ENCODE measurements at places on chromosomes 4 and X.
A peak's percentile ranks its signal among the peaks of the same experiment; 100 is the strongest.

- peak; percentile 65 for DNase-seq
Measured at GRCh38 chrX:140439476-140439875, 65.4 kb downstream of the SOX3 start.

GRCh38 chr4:2893772-2894171 is 50.1 kb downstream of the ADD1 start:
- DNase-seq: no peak

GRCh38 chr4:114547340-114548134 is 51.1 kb upstream of the UGT8 start:
- no peak for DNase-seq

DNA sequence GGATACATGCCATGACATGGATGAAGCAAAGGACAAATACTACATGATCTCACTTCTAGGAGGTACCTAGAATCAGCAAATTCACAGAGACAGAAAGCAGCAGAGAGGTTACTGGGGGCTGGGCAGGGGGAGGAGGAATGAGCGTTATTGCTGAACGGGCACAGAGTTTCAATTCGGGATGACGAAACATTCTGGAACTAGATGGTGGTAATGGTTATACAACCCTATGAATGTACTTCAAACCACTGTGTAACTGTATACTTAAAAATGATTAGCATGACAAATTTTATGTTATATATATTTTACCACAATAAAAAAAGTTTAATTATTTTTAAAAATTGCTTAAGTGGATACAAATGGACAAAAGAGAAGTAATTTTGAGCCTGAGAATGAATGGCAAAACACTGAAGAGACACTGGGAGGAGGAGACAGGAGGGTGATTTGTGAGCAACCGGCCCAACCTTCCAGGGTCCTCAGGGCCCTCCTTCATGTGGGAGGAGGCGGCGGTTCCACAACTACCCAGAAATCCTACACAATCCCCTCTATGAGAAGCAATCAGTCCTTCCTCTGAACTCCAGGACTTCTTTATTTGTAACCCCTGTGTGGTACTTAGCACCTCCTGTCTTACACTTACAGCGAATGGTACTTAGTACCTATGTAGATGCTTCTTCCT is 14.1 kb downstream of the ACSL1 start:
- no peak for DNase-seq

- no peak for DNase-seq
Measured at GRCh38 chr4:110124711-110125110, 73.7 kb downstream of the ELOVL6 start.

DNA sequence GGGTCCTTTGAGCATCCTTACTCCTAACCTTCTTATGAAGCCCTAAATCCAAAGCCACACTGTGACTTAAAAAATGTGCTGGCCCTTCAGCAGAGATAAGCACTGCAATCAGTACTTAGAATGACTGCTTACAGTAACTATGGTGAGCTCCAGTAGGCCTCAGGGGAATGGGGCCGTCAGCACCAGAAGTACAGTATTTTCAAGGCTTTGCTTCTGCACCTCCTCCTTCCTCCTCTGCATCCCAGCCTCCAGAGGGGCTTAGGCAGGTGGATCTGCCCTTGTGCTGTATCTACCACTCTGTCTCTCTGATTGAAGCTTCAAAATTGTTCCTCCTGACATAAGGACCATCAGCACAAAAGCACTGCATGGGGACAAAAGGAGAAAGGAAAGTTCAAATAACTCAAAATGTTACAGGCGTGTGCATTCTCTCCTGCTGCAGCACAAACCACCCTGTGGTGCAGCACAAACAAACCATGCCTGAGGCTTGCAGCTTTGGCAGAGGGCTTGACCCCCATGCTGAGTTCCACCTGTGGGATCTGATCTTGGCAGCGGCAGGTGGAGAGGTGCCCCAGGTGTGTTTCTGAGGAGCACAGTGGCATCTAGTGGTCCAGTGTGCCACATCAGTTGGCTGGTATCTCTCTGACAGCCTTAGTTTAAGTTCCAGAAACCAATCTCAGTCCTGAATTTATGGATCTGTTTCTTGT is 164.7 kb downstream of the SOWAHB start:
- peak; percentile 67 for DNase-seq

DNA sequence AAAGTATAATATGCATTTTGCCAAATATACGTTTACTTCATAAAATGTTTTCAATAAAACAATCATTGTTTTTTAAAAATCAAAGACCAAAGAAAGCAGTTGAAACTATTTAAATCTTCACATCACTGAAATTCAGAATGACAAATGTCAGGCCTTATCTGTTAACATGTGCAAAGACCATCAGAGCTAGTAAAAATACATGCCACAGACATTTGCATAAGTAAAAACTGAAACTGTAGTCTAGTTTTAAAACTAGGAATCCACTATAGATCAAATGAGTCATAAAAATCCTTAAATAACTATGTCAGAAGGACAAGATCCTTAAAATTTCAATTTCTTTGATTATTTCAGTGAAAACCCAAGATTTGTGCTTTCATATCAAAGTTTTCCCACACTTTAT is 24.8 kb downstream of the KLHL15 start:
- DNase-seq: no peak

DNA sequence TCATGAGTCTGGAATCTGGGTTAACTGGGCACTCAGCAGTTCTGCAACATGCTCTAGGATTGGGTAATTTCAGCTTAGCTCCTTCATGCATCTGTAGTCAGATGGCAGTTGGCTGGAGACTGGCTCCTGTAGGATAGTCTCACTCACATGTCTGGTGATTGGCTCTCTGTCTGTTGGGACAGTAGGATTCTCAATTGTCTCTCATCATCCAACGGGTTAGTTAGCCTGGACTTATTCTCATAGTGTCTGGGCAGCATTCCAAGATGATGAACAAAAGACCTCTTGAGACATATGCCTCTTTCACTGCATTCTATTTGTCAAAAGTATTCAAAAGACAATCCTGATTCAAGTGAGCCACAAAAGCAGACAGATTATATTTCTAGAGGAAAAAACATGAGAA is 795.6 kb upstream of the GALNTL6 start:
- no peak for DNase-seq

DNA sequence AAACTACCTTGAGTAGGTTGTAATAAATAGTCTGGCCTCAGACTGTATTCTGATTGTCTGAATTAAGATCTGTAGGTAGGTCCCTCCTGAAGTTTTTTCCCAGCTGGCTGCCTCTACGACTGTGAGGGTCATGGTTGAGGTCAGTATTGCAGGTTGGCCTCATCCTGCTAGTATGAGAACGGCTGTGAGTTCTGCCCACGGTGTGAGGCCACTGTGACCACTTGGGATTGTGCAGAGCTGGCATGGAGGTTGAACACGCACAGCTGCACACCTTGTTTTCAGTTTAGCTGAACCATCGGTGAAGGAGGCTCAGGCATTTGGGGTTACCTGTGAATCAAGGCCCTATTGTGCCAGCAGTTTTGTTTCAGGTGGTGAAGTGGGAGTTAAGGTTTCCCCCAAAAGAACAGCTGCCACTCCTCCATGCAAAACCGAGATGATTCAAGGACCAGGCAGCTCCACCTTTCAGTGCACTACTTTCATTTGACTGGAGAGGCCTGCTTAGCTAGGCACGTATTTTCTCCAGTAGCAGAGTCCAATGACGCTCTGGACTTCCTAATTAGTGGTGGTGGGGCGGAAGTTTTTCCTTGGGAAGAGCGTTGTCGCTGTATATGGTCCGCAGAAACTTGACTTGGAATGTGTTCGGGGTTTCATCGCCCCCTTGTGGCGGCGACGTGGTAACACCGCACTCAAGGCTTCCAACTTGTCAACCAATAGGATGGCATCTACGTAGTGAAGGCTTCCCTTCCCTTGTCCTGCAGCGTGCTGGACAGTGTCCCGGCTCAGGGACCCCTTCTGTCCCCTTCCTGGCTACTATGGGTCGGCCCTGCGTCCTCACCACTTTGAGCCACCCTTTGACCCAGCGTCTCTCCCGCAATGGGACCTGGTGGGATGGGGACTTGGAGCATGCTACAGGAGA is 13.8 kb downstream of the CMC4 start:
- DNase-seq: peak; percentile 79

GRCh38 chrX:20418379-20419150 is 151.9 kb upstream of the RPS6KA3 start:
- DNase-seq: no peak

GRCh38 chr4:15489551-15489950 is 19.9 kb downstream of the CC2D2A start:
- no peak for DNase-seq

DNA sequence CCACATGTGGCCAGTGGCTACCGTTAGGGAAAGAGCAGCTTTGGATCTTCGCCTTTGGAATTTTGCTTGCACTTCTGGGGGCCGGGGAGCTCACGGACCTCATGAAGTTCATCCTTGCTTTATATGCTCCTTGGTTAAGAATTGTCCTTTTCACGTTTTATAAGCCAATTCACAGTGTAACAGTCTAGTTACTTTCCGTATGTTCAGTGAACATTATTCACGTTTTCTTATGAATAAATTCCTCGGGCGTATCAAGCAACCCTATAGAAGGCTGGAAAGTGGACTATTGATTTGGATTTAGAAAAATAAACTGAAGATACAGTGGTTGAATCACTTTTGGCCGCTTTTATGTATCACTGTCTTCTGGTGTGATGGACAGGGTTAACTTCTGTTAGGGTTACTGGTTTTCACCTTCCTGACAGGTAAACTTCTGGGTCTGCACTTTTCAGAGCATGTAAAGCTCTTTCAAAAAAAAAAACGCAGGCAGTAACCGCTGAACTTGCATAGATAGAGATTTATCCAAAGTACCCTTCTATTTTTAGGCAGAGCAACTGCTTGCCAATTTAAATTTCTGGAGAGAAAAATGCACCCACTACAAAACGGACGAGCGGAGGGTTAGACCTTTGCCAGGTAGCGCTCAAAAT is 569 bp upstream of the PDLIM5 start:
- DNase-seq: no peak

DNA sequence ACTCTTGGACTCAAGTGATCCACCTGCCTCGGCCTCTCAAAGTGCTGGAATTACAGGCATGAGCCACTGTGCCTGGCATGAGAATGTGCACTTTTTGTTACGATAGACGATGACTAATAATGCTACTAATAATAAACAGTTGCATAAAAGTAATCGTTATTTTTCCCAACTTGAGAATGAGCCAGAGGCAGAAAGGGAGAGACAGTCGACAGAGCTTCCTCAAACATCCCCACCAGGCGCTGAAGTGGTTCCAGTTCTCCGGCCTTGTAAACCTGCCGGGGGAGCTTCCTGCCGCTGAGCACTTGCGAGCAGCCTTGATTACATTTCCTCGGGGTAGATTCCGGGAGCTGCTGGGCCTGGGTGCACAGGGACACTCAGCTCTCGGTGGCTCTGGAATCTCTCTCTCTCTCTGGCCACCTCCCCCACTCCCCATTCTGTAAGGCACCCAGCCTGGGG is 8.9 kb upstream of the HTRA3 start:
- DNase-seq: no peak

DNA sequence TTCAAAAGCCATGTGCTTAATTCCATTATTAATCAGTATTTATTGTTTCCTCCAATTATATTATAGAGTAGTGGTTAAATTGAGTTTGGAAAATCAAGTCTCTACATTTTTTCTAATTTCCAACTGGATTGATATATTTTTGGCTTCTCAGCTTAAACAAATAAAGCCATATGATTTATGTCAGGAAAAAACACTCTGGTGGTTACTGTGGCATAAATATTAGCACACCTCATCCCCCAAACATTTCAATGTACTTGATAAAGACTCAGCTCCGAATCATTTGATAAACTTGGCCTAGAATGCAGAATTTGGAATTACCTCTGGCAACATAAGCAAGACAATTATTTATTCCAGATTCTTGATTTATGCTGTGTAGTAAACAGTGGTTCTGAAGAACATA is 2313.8 kb downstream of the ARAP2 start:
- no peak for DNase-seq

- no peak for DNase-seq
Measured at GRCh38 chrX:154372612-154373022, 1.8 kb downstream of the FLNA start.

DNA sequence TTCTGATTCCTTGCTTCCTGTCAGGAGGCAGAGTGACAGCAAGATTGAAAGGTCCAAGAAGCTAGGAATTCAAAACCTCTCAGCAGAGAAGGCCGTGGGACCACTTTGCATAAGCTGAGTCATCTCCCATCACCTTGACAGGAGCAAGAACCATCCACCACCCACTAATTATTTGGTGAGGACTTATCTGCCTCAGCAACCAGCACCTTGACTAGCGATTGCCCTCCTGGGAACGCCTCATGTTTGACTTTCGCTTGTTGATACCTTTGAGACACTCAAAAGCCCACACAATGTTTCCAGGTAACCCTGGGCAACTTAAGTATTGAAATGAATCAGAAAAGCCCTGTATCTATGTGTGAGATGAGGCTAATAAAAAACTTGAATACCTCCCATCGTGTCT is 233.5 kb upstream of the GYPA start:
- DNase-seq: no peak

GRCh38 chrX:107982356-107982755 is at the start of gene TEX13B:
TEX13B (minus strand) TSS chrX:107982370; CDS start chrX:107982127, 243 bp downstream.
- no peak for DNase-seq

All from spinal cord (tissue), 10 donors.